ENCODE measurements at places on chromosomes 12 and 14. TPM values are rescaled to one million over a fixed set of nuclear protein-coding genes. Genes with fewer than 3 reads are reported as not detected.

DNA sequence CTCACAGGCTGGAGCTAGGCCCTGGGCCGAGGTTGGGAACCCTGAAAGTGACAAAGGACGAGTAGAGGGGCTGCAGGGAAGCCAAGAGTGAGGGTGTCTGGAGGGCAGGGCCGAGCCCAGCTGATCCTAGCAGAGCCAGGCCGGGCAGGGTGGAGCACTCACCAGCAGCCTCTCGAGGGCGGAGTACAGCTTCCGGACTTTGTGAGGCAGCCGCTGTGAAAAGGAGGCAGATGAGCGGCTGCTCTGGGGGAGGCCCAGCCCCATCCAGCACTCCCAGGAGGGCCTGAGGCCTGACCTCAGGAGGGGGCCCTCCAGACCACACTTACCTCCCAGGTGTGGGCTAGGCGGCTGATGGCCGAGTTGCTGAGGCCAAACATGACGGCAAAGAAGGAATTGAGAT lies 14.7 kb upstream of the ENDOU start:
- DNase-seq, result no peak

GRCh38 chr14:69882915-69883314 lies 3.7 kb downstream of the SMOC1 start:
- no peak for DNase-seq

DNA sequence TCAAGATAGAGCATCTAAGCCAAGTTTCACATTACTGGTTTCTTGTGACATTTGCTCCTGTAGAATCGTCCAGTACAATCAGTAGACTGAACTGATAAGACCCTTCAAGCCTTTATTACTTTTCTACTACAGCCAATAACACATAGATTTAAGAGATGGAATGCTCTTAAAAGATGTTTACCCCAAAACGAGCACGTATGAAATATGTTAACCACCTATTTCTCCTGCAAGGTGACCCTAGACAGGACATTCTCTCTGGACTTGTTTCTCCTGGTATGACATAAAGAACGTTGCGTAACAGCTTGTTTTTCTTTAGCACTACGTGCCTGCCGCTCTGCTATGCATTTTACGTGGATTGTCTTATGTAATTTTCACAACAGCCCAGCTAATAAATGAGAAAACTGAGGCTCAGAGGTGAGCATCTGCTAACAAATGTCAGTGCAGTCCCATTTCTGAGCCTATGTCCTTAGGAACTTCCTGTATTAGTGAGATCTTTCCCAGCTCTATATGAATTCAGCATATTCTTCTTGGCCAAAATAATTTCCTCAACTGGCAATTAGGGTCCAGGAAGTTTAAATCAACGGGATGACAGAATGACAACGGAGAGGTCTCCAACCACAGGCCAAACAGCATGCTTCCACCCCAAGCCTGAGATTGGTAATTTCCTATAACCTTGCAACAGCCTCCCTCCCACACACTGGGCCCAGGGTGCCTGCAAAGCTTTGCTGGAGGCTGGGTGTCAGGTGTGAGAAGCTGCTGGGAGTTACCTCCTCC lies 3.7 kb downstream of the NFKBIA start:
- DNase-seq, result no peak

- no peak for DNase-seq
Observed at GRCh38 chr12:1949771-1950470, 31.5 kb upstream of the CACNA2D4 start.

DNA sequence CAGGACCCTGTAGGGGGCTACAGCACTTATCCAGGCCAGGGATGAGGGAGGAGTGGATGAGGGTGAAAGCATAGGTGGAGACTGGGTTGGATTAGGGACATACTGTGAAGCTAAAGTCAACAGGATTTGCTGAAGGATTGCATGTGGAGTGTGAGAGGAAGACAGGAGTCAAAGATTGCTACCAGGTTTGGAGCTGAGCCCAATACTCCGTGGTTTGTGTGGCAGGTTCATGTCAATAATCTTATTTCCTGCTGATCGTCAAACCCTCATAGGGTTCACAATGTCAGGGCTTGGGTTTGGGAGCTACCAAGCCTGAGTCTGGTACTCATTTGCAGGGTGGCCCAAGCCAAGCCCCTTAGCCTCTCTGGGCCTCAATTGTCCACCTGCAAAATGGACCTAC lies 77.1 kb upstream of the PLXNC1 start:
- no peak for DNase-seq

DNA sequence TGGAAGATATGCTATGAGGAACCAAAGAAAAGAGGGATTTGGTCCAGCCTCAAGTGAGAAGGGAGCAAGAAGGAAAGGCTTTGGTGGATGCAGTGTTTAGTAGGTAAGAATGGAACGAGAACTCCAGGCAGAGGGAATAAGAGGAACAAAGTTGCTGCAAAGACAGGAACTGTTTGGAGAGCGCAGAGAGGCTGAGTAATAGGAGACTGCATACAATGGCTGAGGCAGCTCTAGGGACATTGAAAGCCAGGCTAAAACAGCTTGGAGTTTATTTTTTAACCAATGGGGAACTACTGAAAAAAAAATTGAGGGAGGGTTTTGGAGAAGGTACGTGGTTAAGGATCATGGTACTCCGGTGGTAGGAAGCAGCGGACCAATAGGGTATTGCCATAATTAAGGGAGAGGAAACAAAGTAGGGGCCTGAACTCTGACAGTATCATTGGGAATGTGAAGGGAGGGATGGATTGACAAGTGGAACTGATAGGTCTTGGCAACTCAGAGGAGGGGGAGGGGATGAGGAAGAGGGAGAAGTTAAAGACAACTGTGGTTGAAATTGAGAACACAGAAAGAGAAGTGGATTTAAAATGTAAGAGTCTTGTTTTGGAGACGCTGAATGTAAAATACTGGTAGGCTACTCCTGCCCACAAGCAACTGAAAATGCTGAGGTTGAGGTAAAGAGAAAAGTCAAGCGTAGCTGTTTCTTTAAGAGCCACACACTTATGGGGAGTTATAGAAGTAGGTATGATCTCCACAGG lies 4.8 kb downstream of the ASCL4 start:
- DNase-seq, result no peak

DNA sequence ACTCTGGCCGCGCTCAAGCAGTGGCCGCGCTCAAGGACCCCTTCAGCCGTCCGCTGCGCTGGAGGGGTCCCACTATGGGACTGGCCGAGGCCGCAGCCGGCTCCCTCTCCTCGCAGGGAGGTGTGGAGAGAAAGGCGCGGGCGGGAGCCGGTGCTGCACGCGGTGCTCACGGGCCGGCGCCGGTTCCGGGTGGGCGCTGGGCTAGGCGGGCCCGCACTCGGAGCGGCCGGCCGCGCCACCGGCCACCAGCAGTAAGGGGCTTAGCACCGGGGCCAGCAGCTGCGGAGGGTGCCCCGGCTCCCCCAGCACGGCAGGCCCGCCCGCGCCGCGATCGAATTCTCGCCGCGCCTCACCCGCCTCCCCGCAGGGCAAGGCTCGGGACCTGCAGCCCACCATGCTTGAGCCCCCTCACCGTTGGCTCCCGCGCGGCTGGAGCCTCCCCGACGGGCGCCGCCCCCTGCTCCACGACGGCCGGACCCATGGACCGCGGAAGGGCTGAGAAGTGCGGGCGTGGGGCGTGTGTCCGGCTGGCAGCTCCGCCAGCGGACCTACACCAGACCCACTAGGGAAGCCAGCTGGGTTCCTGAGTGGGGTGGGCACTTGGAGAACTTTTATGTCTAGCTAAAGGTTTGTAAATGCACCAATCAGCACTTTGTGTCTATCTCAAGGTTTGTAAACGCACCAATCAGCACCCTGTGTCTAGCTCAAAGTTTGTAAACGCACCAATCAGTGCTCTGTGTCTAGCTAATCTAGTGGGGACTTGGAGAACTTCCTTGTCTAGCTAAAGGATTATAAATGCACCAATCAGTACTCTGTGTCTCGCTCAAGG lies 49.5 kb downstream of the KLHL28 start:
- DNase-seq, result no peak

DNA sequence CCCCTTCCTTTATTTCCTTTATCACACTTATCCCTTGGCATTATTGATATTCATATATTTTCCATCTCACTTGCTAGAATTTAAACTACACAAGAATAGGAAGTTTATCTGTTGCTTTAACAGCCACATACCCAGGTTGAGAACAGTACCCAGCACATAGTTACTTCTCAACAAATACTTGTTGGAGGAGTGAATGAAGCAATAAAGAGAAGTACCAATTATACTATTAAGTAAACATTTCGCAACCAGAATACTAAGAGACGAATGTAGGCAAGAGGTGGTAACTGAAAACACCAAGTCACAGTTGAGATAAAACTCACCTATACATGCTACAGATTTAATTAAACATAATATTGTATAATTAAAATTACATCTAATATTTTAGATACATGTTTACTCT lies 110.9 kb downstream of the FSCB start:
- no peak for DNase-seq

GRCh38 chr12:110065540-110065939 lies 17.2 kb upstream of the C12orf76 start:
- no peak for DNase-seq

- DNase-seq, result no peak
Observed at GRCh38 chr12:85836197-85837090, at the start of gene RASSF9. TSS of gene RASSF9 (minus strand) at chr12:85836409. CDS start at chr12:85836201, 208 bp downstream.

DNA sequence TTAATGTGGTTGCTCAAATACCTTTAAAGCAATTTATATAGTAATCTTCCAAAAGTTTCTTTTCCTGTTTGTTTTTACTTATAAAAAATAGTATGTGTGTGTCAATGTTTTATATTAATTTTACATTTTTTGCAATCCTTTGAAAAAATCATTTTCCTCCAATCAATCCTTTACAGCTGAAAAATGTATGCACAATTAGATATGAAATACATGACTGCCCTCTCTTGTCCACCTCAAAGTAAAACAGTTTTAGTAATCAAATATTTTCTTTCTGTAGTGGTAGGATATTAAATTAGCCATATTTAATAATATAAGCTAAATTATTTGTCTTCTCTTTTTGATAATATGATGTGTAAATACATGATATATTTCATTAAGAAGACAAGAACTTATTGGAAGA lies 269.9 kb downstream of the ADAMTS20 start:
- DNase-seq, result no peak

GRCh38 chr12:105454688-105455087 lies 124.2 kb downstream of the C12orf75 start:
- DNase-seq, result no peak

DNA sequence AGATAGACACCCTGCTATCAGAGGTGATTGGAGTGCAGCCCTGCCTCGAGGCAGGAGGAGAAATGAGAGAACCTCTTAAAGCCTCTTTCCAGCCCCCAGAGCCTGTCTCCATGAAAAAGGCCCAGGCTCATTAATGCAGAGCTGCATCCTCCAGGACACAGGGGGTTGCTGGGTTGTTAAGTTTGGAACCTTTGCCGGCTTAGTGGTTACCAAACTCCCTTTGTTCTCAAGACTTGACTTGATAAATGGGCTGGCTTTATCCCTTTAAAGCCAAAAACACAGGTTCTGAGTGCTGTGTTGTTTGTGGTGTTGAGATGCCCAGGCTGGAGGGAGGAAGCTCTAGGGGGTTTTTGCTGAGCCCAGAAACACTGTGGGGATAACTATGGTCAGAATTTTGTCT lies 71.0 kb downstream of the DAD1 start:
- DNase-seq, result no peak

- peak; percentile 93 for DNase-seq
Observed at GRCh38 chr14:72701605-72702004, 192.3 kb downstream of the DPF3 start.

- DNase-seq, result peak; percentile 99
Observed at GRCh38 chr12:69688471-69689427, 10.4 kb downstream of the BEST3 start.

GRCh38 chr12:69513297-69513696 lies 43.1 kb downstream of the FRS2 start:
- DNase-seq, result peak; percentile 53

DNA sequence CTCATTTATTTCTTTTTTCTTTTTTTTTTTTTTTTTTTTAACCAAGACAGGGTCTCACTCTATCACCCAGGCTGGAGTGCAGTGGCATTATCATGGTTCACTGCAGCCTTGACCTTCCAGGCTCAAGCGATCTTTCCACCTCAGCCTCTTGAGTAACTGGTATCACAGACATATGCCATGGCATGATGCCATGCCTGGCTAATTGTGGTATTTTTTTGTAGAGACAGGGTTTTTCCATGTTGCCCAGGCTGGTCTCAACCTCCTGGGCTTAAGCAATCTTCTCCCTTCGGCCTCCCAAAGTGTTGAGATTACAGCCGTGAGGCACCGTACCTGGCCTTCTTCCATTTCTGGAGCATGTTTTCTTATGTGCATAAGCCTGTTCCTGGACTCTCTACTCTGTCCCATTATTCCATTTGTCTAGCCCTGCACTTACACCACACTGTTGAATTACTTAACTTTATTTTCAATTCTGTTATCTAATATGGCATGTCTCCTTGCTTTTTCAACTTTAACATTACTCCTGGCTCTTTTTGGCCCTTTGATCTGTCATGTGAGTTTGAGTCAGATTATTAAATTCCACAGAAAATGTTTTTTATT lies 47.9 kb upstream of the PTGDR start:
- DNase-seq, result no peak

DNA sequence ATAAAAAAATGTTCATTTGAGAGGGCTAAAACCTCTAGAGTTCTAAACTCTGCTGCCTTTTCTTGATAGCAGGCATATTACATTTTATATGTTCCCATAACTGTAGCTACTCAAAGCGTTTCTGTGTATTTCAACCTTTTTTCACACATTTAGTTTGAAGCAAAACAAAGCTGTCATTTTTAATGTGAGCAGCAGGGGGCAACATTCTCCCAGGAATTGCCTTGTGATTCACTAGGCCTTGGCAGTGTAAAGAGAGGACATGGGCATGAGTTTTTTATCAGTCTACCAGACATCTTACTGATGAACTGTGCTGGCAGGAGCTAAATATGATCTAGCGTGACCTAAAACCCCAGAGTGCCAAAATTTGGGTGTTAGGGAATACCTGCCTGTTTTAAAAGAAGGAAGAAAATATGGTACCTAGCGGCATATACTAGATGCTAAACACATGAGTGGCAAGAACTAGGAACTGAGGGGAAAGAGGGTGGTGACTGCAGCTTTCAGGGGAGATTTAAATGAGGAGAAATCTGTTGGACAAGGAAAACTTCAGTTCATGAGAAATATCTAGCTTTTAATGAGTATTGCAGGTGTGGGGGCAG lies 65.3 kb downstream of the IFT43 start:
- peak; percentile 79 for DNase-seq

GRCh38 chr12:49244176-49244575 lies 20.7 kb upstream of the TUBA1C start:
- DNase-seq, result no peak

The GPR162 gene
- 59.0 TPM for total RNA-seq

The C12orf42 gene
- total RNA-seq, result not detected

The FERMT2 gene
- 310 TPM for total RNA-seq

The PPP4R4 gene
- 2.1 TPM for total RNA-seq

The ASCL1 gene
- total RNA-seq, result not detected

The FAM90A1 gene
- total RNA-seq, result not detected

The FZD10 gene
- total RNA-seq, result not detected

The SLC48A1 gene
- 32.3 TPM for total RNA-seq

The OR4M1 gene
- total RNA-seq, result not detected

The C12orf60 gene
- total RNA-seq, result 2.6 TPM
